AG10803 (cell line): ENCODE measurements at places on chromosomes 7 and 10.

- peak; percentile 12 for DNase-seq
Measured at GRCh38 chr10:13528875-13529713, at the start of gene BEND7. Gene BEND7, minus strand, starts transcription at chr10:13529014. Its CDS starts 481 bp downstream, at chr10:13528533.

GRCh38 chr7:3229904-3230470, 71.1 kb upstream of the SDK1 start:
- no peak for DNase-seq

DNA sequence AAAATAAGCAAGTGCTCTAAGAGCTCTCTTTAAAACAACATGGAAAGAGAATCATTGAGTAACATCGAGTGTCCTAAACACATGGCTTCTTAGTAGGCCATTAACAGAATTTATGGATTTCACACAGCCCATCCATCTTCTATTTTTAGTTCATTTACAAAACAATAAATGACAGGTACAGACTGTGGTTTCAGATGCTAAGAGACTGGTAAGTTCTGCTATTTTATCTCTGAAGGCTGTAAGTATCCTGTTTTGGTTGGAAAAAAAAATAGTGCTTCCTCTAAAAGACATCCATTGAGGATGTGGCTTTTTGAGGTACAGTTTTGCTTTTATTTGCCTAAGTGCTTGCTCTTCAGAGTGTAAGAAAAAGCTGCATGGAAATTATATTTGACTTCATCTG, 27.4 kb upstream of the GNAI1 start:
- no peak for DNase-seq

DNA sequence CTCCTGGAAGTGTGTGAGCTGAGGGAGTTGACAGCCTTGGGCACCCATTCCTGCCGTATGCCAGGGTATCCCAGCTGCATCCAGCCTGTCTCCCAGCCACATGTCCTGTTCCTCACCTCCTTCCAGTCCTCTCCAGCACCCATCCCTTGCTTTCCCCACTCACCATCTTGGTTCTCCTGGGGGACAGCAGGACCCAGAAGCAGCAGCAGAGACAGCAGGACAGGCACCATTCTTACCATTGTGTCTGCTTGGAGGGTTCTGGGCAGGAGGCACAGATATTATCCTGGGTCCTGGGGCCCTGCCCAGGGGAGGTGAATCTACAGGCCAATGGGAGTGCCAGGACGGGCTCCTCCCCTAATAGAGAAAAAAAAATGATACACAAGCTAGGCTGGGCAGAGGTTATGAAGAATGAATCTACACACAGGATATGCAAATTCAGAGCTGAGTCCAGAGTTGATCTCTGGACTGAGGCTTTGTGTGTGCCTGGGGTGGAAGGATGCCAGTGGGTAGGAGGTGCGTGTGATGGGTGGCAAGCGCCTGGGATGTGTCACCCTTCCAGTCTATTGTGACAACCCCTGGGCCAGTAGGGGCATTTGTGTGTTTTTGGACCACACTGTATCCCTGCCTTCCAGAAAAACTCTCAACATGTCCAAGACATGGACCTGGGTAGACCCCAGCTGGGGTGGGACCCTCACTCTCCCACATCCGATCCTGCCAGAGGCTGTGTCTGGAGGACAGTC, at the start of gene AZGP1:
TSS of gene AZGP1 (minus strand) at position 250 of the 740 bp plus-strand sequence. CDS start at position 239, 11 bp downstream.
- DNase-seq, result no peak

- DNase-seq, result peak; percentile 6
Measured at GRCh38 chr7:156475666-156476065, 164.9 kb upstream of the RNF32 start.

DNA sequence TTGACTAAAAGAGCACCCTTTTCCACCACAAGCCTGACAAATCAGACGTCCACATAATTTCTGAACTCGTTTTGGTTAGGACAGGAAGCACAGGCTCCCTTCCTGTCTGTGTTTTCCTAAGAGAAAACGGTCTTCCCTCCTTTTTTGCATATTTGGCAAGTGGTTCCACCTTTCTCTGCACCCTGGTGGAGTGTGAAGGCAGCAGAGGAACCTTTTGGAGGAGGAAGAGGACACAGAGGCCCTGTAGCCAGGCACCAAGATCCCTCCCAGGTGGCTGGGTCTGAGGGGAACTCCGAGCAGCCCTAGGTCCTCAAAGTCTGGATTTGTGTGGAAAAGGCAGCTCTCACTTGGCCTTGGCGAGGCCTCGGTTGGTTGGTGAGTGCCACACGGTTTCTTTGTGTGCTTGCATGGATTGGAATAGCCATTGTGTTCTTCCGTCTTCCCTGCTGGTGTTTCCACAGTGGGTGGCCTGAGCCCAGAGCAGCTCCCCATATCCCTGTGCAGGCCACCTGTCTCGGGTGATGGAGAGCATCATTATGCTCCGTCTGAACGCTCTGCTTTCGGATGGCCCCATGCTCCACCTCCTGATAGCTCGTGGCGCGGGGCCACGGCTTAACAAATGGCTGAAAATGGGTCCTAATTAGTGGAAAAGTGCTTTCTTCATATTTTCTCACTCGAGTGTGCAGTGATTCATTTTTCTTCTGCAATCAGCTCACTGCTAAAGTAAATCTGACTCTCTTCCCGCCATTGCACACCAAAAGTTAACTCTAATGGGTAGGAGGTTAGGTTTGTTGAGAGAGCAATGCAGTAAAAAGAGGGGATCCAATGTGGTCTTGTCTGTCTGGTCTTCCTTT, 4.2 kb downstream of the IKZF1 start:
- DNase-seq, result no peak

- no peak for DNase-seq
Measured at GRCh38 chr10:95352684-95353083, 61.9 kb upstream of the PDLIM1 start.

GRCh38 chr7:30164567-30164966, 29.8 kb downstream of the MTURN start:
- DNase-seq, result peak; percentile 65

DNA sequence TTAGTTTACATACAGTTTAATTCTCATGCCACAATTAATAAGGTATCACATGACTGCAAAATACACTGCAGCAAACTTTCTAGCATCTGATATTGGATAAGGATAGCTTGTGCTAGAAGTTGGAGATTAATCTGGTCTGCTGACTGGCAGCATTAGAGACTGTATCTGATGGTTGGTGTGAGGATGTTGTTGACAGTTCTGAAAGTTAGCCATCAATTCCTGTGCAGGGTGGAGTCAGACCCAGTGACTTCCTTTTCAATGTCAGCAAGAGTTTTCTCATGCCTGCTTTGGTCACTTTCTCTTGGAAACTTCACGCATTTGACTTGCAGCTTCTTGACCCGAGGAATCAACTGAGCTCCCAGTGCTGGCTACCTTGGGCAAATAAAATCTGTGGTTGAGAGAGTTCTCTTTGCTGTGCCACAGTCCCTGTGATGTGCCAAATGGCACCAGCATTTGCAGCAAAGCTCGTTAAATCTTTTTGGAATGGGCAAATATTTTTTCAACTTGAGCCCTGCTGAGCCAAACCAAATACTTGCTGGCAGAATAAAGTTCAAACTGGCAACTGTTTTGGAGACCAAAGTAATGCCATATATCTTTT, 233.0 kb downstream of the TRIL start:
- DNase-seq, result no peak

GRCh38 chr7:112897839-112898431, 107.7 kb upstream of the TMEM168 start:
- no peak for DNase-seq

DNA sequence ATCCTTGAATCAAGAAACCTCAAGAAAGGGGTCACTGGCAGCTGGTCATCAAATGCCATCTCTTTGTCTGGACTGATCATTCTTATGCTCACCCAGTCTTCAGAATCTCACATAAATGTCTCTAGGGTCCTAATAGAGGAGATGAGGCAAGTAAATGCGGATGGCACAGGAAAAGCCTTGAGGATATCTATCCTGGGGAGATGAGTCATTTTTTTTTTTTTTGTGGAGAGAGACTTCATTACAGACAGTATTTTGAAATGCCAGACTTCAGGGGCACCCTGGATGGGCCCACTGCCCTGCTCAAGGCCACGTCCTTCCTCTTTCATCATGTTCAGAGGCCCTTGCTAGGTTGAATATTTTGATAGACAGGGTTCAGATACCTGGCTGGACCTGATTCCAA, 19.5 kb upstream of the PLPP4 start:
- peak; percentile 48 for DNase-seq

DNA sequence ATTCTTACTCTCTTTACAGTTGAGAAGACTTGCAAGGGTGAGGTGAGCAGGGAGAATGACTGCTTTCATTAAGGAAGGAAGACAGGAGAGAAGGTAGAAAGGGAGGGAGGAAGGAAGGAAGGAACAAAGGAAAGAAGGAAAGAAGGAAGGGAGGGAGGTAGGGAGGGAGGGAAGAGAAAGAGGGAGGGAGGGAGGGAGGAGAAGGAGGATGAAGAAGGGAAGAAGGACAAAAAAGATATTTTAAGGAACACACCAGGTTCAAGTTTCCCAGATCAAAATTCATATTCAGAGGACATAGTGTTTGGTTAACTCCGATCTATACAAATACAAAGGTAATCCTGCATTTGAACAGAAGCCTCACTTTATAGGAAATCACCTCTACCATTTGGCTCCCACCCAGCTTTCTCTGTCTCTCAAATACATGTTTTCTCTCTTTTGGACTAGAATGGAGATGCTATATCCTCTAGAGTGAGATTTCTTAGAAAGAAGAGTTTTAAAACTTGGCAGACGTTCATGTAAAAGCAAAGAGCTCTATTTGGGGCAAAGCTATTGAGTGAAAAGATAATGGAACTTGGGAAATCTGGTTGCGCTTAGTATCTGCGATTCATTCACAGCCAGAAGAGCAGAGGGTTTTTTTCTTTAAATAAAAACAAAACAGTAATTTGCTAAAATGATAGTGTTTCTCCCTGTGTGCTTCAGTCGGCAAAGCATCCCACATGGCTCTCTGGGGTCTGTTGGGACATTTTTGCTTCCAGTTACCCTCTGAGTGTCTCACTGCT, 261.9 kb upstream of the LYZL1 start:
- DNase-seq, result no peak

DNA sequence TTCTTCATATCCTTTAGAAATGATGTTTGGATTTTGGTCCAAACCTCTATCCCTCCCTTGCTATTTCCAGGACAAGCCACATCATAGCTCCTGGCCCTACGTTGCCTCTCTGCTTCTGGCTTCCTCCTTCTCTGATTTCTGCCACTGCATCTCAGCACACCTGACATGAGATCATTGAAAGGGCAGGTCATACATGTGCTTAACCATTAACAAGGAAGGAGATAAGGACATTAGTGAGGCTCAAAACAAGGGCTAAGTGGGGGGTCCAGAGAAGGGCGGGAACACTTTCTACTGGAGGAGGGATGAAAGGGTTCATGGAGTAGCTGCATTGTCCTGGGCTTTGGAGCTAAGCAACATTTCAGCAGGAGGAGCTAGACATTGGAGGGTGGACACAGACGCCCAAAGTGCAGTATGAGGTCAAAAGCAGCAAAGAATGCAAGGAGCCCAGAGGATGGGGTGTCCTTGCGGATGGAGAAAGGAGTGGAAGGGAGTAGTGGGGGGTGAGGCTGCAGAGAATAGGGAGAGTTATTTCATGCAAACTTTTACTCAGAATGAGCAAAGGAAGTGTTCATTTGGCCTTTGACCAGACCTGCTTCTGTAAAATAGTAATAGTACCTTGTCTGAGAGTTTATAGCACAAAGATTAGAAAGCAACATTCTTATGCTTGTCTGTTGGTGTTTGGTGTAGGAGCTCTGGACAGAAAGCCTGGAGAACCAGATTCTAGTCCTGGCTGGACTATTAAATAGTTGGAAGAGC, 102.4 kb upstream of the CREB5 start:
- no peak for DNase-seq

DNA sequence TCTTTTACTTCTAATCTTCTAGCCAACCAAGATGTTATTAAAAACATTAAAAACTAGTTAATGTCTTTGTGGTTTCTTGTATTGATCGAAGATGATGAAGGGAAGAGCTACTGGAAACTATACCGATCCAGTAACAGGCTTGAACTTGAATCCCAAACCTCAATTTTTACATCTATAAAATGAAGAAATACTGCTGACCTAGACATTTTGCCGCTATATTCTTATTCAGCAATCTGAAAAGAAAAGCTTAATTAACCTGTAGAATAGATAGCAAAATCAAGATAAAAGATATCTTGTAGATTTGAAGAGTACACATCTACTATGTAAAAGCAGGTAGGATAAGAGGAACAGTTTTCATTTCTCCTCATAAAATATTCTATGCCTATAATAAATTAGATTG, 326.1 kb upstream of the LRRN3 start:
- DNase-seq, result no peak

DNA sequence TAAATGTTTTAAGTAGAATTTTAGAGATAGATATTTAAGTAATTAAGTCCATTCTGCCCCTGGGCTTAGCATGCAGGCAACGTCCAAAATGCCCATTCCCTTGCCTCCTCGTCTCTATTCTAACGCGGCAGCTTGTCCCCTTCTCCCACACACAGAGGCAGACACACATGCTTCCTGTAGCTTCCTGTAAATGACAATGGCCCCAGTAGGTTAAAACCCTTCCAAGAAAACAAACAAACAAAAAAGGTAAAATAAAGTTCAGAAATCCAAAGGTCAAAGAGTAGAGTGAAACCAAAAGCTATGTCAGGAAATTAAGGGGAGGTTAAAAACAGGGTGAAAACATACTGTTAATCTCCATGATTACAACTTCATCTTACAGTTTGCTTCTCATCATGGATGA, 857.6 kb downstream of the GATA3 start:
- DNase-seq, result no peak

DNA sequence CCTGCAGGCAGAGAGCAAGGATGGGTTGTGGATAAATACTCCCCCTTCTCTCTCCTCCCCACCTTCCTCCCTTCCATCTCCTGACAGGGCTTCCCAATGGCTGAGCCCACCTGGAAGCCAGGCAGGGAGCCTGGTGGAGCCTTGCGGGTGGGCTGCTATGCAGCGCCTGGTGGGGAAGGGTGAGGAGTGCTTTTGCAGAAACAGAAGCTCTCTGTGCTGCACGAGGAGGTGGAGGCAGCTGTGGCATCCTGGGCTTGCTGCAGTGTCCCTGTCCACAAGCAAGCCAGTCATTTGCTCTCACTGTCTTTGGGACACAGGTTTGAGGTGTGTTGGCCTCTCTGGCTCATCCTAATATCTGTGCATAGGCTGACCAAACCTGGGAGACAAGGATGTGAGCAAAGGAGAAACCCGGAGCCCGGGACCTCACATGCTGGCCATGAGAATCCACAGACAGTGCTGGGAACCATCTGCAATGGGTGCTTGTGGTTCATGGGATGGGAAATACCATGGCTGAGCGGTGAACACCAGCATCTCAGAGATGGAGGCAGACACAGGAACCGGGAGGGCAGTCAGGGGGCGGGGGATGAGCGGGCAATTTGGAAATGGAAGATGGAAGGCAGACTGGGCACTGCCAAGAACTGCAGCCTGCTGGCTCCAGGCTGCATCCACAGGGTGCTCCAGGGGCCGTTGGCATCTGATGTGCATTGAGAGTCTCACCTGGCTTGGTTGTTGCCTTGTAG, 364.2 kb downstream of the GLRX3 start:
- no peak for DNase-seq

- DNase-seq, result no peak
Measured at GRCh38 chr10:14623931-14624330, 150.8 kb downstream of the FAM107B start.

- DNase-seq, result no peak
Measured at GRCh38 chr7:1555813-1556543, at the start of gene TMEM184A. Gene TMEM184A, minus strand, starts transcription at chr7:1556205. Its CDS starts 721 bp downstream, at chr7:1555484.
